ENCODE measurements at places on chromosomes 3 and 15.
A peak's percentile ranks its signal among the peaks of the same experiment; 100 is the strongest.

DNA sequence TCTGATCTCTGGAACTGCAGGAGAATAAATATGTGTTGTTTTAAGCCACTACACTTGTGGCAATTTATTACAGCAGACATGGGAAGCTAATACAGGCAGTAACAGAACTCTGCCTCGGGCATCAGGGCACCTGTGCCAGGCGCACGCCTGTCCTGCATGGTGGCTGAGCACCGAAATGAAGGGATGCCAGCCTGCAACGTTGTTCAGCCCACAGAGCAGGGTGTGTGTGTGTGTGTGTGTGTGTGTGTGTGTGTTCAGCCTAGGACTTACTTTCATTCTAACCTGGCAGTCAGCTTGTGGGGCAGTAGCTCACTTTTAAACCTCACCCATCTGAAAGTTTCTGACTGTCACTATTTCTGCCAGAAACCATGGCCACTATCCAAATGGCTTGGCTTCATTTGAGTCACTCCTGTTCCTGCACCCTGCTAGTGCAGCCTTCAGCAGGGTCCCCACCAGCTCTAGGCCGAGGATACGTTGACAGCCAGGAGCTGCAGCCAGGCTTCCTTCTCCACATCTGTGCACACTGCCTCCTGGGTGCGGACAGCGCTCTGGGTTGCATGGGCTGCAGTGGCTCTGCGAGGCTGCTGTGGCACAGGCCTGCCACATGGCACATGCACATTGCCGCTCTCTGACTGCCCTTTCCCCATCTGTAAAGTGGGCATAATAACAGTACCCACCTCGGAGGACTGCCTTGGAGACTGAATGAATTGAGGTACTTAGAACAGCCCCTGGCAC is 4.5 kb downstream of the UROC1 start:
- no peak for DNase-seq
- no peak overlapping the region for H3K27ac ChIP-seq
- H3K4me3 ChIP-seq, result no peak overlapping the region
- no peaks in the 10 kb centered on the region for H3K27me3 ChIP-seq
- no peaks in the 10 kb centered on the region for H3K4me1 ChIP-seq

- no peaks in the 10 kb centered on the region for H3K27me3 ChIP-seq
- H3K4me3 ChIP-seq, result no peak overlapping the region
- no peaks in the 10 kb centered on the region for H3K36me3 ChIP-seq
- no peaks in the 10 kb centered on the region for H3K4me1 ChIP-seq
- H3K27ac ChIP-seq, result no peak overlapping the region
These were observed 1459.1 kb upstream of the ALCAM start for GRCh38 chr3:103907567-103907966.

DNA sequence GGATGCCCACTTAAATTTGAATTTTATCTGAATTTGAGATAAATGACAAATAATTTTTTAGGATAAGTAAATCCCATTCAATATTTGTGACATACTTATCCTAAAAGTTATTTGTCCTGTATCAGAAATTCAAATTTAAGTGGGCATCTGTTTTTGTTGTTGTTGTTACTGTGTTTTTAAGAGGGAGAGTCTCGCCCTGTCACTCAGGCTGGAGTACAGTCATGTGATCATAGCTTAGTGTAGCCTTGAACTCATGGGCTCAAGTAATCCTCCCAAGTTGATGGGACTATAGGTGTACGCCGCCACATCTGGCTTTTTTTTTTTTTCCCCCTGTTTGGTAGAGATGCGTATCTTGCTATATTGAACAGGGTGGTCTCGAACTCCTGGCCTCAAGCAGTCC is 283.0 kb downstream of the PTPRG start:
- H3K4me3 ChIP-seq, result no peak overlapping the region
- H3K27me3 ChIP-seq, result peaks cover 16% of the 10 kb centered on the region
- no peaks in the 10 kb centered on the region for H3K36me3 ChIP-seq
- H3K4me1 ChIP-seq, result no peaks in the 10 kb centered on the region
- H3K27ac ChIP-seq, result no peak overlapping the region
- DNase-seq, result no peak

DNA sequence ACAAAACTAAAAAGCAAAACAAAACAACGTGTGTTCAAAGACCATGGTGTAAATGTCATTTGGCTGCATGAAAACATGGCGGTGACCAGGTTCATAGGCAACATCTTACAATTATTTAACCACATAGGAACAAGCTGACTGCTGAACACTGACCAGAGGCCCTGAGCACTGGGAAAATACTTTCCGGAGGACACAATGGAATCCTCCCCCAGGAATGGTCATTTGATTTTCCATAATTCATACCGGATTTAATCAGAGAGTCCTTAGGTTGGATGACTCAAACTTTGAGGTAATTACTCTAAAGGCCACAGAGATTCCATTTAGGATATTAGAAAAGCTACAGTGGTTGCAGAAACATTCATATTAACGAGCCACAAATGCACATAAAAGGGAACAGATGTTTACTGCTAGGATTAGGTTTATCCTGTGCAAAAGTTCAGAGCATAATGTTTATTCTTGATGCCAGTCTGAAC is 254.7 kb downstream of the NR1D2 start:
- DNase-seq, result no peak
- no peaks in the 10 kb centered on the region for H3K4me1 ChIP-seq
- no peaks in the 10 kb centered on the region for H3K36me3 ChIP-seq
- H3K27me3 ChIP-seq, result peaks cover 20% of the 10 kb centered on the region
- no peak overlapping the region for H3K4me3 ChIP-seq

DNA sequence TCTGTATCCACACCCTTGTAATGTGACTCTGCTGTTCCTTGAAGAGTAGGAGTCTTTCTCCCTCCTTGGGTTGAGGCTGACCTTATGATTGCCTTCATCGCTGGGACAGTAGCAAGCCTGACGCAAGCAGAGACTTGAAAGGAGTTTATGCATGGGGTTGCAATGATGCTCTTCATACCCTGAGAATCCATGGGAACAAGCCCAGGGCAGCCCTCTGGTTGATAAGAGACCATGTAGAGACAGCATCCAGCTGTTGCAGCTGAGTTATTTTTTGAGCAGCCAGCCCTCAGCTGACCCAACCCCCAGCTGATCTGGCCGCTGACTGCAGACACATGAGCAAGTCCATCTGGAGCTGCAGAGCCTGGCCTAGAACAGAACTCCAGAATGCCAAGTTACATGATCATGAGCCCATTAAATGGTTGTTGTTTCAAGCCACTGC is 60.6 kb upstream of the ARNT2 start:
- no peak for DNase-seq
- H3K27ac ChIP-seq, result no peak overlapping the region
- no peaks in the 10 kb centered on the region for H3K4me1 ChIP-seq
- H3K36me3 ChIP-seq, result no peaks in the 10 kb centered on the region
- H3K27me3 ChIP-seq, result peaks cover 53% of the 10 kb centered on the region

DNA sequence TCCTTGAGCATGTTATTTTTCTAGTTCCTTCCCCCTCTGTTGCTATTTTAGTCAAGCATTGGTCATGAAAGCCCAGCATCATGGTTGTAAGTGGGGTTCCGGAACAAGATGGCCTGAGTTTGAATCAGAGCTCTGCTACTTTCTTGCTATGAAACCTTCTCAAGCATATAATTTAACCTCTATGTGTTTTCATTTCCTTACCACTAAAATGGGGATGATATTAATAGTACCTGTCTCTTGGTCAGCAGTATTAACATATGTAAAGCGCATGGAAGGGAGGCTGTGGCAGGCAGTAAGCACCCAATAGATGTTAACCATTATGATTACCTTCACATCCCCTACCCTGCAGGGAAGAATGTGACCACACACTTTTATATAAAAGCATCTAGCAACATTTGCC is 14.3 kb upstream of the SPRED1 start:
- H3K4me1 ChIP-seq, result no peaks in the 10 kb centered on the region
- no peak overlapping the region for H3K4me3 ChIP-seq
- no peaks in the 10 kb centered on the region for H3K36me3 ChIP-seq

DNA sequence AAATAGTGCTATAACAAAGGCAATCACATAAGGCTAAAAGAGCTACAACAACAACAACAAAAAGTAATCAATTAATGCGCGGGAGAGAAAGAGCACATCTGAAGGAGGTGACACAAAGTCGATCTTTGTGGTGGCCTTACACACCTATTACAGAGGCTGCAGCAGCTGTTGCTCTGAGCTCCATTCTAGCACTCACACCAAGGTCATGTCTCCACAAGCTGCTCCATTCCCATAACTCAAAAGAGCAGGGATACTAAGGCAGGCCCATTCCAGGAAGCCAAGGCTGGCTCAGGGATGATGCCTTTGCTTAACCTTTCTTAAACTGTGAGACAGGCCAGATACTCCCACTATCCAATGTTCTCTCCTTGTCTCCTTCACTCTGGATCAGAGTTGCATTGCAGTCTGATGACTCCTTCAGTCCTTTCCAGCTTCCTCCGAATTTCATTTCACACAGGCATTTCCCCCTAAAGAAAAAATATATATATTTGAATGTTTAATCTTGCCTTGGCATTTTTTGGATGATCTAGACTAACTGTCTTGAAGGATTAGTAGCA is 52.7 kb downstream of the SNTN start:
- H3K27me3 ChIP-seq, result peaks cover 3% of the 10 kb centered on the region
- H3K36me3 ChIP-seq, result no peaks in the 10 kb centered on the region
- H3K4me1 ChIP-seq, result no peaks in the 10 kb centered on the region
- no peak overlapping the region for H3K4me3 ChIP-seq

GRCh38 chr3:31988271-31988670 is 6.7 kb downstream of the ZNF860 start:
- H3K36me3 ChIP-seq, result peaks cover 1% of the 10 kb centered on the region
- DNase-seq, result no peak
- peaks cover 5% of the 10 kb centered on the region for H3K27me3 ChIP-seq
- H3K4me3 ChIP-seq, result no peak overlapping the region
- H3K4me1 ChIP-seq, result no peaks in the 10 kb centered on the region

DNA sequence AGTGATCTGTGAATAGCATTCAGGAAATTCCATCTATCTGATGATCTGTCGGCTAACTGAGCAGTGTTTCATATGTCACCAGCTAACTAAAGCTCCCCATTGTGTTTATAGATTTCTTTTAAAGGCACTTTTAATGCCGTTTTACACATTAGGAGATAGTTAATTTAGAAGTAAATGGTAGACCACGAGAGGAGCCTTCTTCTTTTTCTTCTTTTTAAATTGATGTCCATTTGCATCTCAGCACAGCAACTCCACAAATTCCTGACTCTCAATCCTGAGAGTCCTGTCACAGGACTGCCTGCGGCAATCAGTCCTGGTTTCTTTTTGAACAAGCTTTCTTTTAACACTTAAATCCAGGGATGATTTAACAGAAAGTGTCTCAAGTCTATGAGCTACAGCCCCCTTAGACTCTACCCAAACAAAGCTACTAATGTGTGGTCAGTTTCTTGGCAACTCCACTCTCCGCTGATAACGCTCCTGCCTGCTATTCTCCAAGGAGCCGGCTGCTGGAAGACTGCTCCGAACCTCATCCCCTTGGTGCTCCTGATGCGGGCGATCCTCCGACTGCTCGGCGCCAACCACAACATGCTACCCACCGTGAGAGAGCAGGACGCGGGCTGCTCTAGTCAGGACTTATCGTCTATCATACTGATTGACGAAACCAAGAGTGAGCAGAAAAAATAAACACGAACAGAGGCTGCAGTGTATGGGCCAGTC is 421.4 kb downstream of the MECOM start:
- peaks cover 37% of the 10 kb centered on the region for H3K27me3 ChIP-seq
- no peak overlapping the region for H3K27ac ChIP-seq
- H3K4me3 ChIP-seq, result no peak overlapping the region
- H3K4me1 ChIP-seq, result peaks cover 2% of the 10 kb centered on the region
- no peak for DNase-seq

GRCh38 chr3:60220768-60221167 is 1030.5 kb downstream of the FHIT start:
- H3K36me3 ChIP-seq, result no peaks in the 10 kb centered on the region
- no peak overlapping the region for H3K27ac ChIP-seq
- DNase-seq, result no peak
- H3K4me1 ChIP-seq, result no peaks in the 10 kb centered on the region
- H3K4me3 ChIP-seq, result no peak overlapping the region
- H3K27me3 ChIP-seq, result no peaks in the 10 kb centered on the region

DNA sequence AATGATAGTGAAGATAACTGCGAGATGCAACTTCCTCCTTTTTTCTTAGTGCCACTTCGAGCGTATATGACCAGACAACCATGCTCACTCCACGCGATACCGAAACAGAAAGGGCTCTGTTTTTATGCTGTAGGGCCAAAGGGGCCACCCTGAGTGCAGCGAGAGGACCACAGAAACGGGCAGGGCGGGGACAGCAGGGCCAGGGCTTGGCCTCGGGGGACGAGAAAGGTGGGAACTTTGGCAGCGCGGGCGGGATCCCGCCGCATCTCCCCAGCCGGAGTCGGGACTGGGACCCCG is 483 bp downstream of the VPS13C start:
- H3K4me3 ChIP-seq, result peak overlapping the region; percentile 88
- peaks cover 37% of the 10 kb centered on the region for H3K4me1 ChIP-seq
- DNase-seq, result peak; percentile 71
- H3K27me3 ChIP-seq, result no peaks in the 10 kb centered on the region
- H3K27ac ChIP-seq, result peak overlapping the region; percentile 87

- H3K4me1 ChIP-seq, result peaks cover 5% of the 10 kb centered on the region
- no peak overlapping the region for H3K27ac ChIP-seq
- no peak overlapping the region for H3K4me3 ChIP-seq
- DNase-seq, result no peak
- H3K27me3 ChIP-seq, result no peaks in the 10 kb centered on the region
These were observed 105.7 kb downstream of the ANO10 start for GRCh38 chr3:43515970-43516635.

Measured in activated naive CD8-positive, alpha-beta T cell treated with anti-CD3 and anti-CD28 coated beads for 36 hours (primary cell).